ENCODE measurements at places on chromosomes 2 and 18. TPM values are rescaled to one million over a fixed set of nuclear protein-coding genes. Genes with fewer than 3 reads are reported as not detected.

ZSWIM2 gene
- not detected for total RNA-seq

KCNF1 gene
- 6.8 TPM for total RNA-seq

DYSF gene
- total RNA-seq = 16.5 TPM

CYP26B1 gene
- total RNA-seq = 12.8 TPM

PROKR1 gene
- total RNA-seq = 3.1 TPM

PSMA8 gene
- total RNA-seq = not detected

TACR1 gene
- total RNA-seq = 1.4 TPM

RUFY4 gene
- not detected for total RNA-seq

TLX2 gene
- 0.93 TPM for total RNA-seq

MREG gene
- 29.5 TPM for total RNA-seq

UGGT1 gene
- total RNA-seq = 79.1 TPM

SLC4A5 gene
- total RNA-seq = 36.3 TPM

DNAH7 gene
- 6.1 TPM for total RNA-seq

POMC gene
- total RNA-seq = 3.4 TPM

TANK gene
- total RNA-seq = 95.9 TPM

EPB41L5 gene
- 70.6 TPM for total RNA-seq

SYT4 gene
- total RNA-seq = 68.5 TPM

FOXD4L1 gene
- total RNA-seq = not detected

CPS1 gene
- total RNA-seq = 3.8 TPM

CFAP221 gene
- total RNA-seq = 4.1 TPM

DLX1 gene
- 0.88 TPM for total RNA-seq
